ENCODE measurements at places on chromosomes 3 and 15. TPM values are rescaled to one million over a fixed set of nuclear protein-coding genes. Genes with fewer than 3 reads are reported as not detected.

GRAMD1C gene
- 3.9 TPM for total RNA-seq

ECE2 gene
- total RNA-seq = not detected

CHRNA7 gene
- 3.3 TPM for total RNA-seq

CNTN3 gene
- total RNA-seq = not detected

C3orf22 gene
- not detected for total RNA-seq

DNA sequence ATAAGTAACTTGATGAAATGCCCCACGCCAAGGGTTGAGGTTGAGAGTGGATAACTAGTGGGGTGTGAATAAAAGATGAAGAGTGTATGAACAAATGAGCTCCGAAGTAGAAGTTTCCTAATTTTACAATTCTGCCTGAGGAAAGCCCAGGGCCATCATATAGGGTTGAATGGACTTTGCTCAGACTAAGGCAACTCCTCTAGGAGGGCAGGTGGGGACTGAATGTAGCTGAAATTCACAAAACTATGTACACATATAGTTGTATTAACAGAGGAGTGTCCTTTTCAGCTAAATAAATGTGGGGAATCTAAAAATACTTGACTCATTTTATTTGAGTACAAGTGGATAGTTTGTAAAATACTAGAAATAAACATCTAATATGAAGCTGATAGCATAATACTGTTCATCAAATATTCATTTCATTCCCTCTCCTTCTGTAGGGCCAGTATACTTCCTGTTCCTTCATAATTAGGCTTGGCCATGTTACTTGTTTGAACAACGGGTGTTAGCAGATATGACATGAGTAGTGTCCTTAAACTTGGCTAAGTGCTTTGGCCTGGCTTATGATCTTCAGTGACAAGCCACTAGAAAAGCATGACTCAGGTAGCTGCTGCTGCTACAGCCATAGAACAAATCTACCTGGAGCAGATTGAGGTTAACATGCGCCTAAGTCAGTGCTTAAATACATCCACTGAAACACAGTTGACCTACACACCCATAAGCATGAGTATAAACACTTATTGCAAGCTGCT lies 26.5 kb downstream of the PLSCR1 start:
- no peak overlapping the region for H3K4me3 ChIP-seq
- no peaks in the 10 kb centered on the region for H3K27me3 ChIP-seq
- no peak for DNase-seq

DNA sequence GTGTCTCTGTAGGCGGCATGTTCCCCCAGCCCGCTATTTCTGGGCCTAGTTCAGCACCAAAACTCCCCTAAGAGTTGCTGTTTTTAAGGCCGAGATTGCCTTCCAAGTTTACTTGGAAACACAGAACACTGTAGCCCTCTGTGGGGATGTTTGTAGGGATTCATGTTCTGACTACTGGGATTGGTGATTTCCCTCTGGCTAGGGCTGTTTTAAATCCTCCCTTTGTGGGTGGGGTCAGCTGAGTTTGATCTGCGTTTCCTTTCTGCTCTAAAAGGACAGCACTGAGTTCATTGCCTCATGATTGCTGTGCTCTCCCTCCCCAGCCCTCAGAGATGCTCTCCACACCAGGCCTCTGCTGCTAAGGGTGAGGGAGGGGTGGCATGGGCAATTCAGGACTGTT lies 640.6 kb upstream of the DPPA4 start:
- H3K4me3 ChIP-seq = no peak overlapping the region
- H3K36me3 ChIP-seq = no peaks in the 10 kb centered on the region
- no peaks in the 10 kb centered on the region for H3K4me1 ChIP-seq
- H3K27ac ChIP-seq = no peak overlapping the region

DNA sequence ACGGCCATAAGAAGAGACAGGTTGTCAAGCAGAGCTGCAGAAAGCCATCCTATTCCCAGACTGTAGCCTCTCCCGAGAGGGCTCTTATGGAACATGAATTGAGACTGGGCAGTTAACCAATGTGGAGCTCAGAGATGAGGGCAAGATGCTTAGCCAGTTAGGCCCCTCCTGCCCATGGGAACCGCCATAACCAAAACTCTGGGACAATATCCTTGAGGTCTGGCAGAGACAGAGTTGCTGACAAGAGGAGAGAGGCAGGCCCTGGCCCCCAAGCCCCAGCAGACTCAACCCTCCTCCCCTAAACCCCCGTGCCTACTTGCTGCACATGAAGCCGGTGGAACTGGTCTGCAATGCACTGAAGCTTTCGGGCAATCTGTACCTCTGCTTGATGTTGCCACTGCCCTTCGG lies 4.8 kb downstream of the BMF start:
- DNase-seq = no peak
- H3K36me3 ChIP-seq = no peaks in the 10 kb centered on the region
- H3K4me3 ChIP-seq = no peak overlapping the region
- H3K27me3 ChIP-seq = no peaks in the 10 kb centered on the region

DNA sequence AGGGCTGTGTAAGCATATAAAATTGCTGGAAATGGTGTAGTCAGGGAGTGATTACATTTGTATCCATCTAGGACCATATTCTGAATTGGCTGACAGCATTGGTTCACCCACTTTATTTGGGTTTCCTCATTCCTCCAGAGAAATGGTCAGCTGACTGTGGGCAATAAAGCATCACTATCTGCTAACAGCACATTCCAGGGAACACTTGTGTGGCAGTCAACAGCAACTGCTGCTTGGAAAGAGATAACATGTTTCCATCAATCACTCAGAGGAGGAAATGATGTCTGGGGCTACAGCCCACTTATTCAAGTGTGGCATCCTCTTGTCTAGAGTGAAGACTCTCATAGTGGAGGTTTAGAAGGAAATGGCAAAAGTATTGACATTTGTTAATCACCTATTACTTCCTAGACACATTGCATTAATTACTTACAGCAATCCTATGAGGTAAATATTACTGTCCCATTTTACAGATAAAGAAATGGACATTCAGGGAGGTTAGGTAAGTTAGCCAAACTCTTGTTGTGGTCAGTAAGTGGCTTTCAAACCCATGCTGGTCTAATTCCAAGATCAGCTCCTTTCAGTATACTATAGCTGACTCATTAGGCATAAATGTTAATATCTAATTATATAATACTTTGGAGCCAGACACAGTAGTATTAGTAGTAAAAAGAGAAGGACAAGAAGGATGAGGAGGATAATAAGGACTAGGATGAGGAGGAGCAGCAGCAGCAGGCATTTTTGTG lies 247.8 kb downstream of the ALCAM start:
- no peaks in the 10 kb centered on the region for H3K4me1 ChIP-seq
- no peak overlapping the region for H3K27ac ChIP-seq
- no peak for DNase-seq
- H3K4me3 ChIP-seq = no peak overlapping the region

- H3K27ac ChIP-seq = no peak overlapping the region
- no peak overlapping the region for H3K4me3 ChIP-seq
- H3K4me1 ChIP-seq = no peaks in the 10 kb centered on the region
- no peaks in the 10 kb centered on the region for H3K36me3 ChIP-seq
- no peaks in the 10 kb centered on the region for H3K27me3 ChIP-seq
Observed at GRCh38 chr3:194287977-194288706, 63.0 kb downstream of the CPN2 start.

GRCh38 chr3:25902586-25902985 lies 112.7 kb downstream of the OXSM start:
- H3K27me3 ChIP-seq = no peaks in the 10 kb centered on the region
- H3K4me3 ChIP-seq = no peak overlapping the region
- DNase-seq = no peak
- no peaks in the 10 kb centered on the region for H3K36me3 ChIP-seq

DNA sequence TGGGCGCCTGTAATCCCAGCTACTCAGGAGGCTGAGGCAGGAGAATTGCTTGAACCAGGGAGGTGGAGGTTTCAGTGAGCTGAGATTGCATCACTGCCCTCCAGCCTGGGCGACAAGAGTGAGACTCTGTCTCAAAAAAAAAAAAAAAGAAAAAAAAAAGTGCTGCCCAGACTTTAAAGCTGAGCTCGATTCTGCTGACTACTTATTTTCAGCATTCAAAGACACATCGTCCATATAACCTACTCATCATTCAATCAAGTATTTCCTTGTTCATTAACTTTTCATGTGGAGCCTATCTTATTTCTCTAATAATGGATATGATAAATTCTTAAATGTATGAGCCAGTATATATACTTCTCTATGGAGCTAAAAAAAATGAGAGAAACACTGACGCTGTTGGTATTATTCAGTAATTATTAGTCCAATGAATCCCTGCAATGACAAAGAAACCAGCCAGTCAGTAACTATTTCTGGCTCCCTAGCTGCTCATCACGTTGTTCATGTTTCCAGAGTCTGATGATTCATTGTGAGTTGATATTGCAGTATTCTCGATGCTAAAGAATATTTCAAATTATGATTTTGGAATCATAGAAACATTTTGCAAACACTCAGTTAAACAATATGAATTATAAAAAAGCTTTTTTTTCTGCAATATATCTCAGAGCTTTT lies 111.9 kb downstream of the RAP2B start:
- H3K27ac ChIP-seq = no peak overlapping the region
- H3K4me1 ChIP-seq = no peaks in the 10 kb centered on the region
- no peaks in the 10 kb centered on the region for H3K27me3 ChIP-seq
- H3K4me3 ChIP-seq = no peak overlapping the region
- no peaks in the 10 kb centered on the region for H3K36me3 ChIP-seq
- DNase-seq = no peak

DNA sequence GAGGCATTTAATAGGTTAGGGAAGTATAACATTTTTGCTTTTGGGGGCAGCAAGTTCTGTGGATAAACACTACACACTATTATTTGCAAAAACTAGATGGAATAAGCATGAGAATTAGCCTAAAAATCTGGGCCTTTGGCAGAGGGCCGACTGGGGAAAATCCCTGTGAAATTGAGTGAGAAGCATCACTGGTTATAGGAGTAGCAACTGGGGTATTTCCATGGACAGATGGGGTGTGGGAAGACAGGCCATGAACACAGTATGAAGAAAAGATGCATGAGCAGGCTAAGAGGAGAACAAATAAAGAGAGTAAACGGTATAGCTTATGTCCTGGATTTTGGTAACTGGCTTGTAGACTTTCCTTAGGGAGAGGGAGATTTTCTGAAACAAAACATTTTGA lies 32.9 kb upstream of the CSPG5 start:
- no peaks in the 10 kb centered on the region for H3K27me3 ChIP-seq
- H3K36me3 ChIP-seq = peaks cover 2% of the 10 kb centered on the region
- H3K4me3 ChIP-seq = no peak overlapping the region
- H3K4me1 ChIP-seq = no peaks in the 10 kb centered on the region

DNA sequence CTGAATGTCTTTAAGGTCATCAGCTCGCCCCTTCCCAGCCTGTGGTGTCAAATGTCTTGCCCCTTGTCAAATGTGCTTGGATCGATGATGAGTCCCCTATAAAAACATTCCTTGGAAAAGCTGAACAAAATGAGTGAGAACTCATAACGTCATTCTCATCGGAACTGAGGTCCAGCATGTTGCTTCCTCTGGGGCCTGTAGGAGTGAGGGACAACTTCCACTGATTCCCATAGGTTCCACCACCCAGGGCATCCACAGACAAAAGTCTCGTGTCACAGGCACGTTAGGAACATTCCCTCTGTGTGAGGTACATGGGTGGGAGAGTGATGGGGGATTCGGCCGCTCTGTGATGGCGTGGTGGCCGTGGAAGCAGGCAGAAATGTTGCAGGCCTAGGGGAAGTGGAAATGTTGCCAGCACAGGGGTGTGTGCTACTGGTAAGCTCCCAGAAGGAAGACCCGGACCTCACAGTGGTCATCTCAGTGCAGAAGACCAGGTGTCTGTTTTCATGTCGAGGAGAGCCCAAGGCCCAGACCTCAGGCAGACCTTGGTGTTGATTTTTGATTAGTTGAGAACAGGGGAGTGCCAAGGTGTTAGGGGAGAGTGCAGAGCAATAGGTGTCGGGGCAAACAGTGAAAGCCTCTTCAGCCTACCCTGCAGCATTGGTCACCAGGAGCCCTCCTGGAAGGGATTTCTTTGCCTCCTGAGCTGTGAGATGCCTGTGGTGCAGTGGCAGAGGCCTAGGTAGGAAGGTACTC lies 96.8 kb downstream of the SNRPN start:
- H3K4me1 ChIP-seq = no peaks in the 10 kb centered on the region
- no peaks in the 10 kb centered on the region for H3K36me3 ChIP-seq
- no peak overlapping the region for H3K4me3 ChIP-seq
- H3K27me3 ChIP-seq = no peaks in the 10 kb centered on the region
- DNase-seq = no peak

DNA sequence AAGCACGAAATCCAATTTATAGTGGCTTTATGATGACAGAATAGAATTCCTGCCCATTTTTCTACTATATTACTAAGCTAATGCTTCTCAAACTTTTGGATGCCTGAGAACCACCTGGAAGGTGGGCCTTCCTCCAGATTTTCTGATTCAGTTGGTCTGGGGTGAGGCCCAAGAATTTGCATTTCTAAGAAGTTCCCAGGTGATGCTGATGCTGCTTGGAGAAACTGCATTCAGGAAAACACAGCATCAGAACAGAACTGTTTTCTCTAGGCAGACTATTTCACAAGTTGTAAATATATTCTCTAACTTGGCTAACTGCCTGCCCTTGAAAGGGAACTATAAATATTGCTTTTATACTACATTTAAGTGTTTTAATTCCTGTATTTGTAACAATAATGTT lies 644.9 kb upstream of the DPPA4 start:
- H3K4me1 ChIP-seq = no peaks in the 10 kb centered on the region
- no peaks in the 10 kb centered on the region for H3K36me3 ChIP-seq
- no peak overlapping the region for H3K27ac ChIP-seq
- H3K27me3 ChIP-seq = no peaks in the 10 kb centered on the region
- H3K4me3 ChIP-seq = no peak overlapping the region
- DNase-seq = no peak

DNA sequence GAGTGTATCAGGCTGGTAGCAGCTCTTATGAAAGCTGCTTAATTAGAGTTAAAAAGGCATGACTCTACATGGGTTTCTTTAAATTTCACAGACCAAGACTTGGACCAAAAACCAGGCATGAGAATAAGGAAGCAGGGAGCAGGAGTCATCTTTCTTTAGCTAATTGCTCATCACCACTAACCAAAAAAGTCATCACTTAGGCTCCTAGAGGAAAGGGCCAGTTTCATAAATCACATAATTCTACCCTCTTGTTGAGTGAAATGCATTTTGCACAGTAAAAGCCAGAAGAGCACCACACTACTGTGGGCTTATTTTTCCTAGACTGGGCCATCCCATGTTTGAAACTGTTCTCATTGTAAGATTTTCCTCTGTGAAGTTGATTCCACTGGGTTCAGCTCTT lies 175.6 kb downstream of the GREM1 start:
- no peak for DNase-seq
- H3K4me1 ChIP-seq = no peaks in the 10 kb centered on the region
- H3K27me3 ChIP-seq = no peaks in the 10 kb centered on the region
- H3K36me3 ChIP-seq = no peaks in the 10 kb centered on the region
- H3K4me3 ChIP-seq = no peak overlapping the region

DNA sequence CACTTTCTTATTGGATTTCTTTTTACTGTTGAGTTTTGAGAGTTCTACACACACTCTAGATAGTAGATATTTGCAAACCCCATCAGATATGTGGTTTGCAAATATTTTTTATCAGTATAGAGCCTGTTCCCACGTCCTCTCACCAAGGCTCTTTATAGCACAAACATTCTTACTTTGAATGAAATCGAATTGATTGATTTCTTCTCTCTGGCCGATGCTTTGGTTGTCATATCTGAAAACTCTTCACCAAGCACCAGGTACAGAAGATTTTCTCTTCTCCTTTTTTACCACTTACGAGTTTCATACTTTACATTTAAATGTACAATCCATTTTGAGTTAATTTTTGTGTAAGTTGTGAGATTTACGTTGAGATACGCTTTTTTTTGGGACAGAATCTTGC lies 163.4 kb downstream of the PTPRG start:
- no peak overlapping the region for H3K27ac ChIP-seq
- no peak overlapping the region for H3K4me3 ChIP-seq
- no peaks in the 10 kb centered on the region for H3K36me3 ChIP-seq
- no peak for DNase-seq
- no peaks in the 10 kb centered on the region for H3K27me3 ChIP-seq
